Activated CD8-positive, alpha-beta memory T cell treated with anti-CD3 and anti-CD28 coated beads for 4 hours (primary cell): ENCODE measurements at places on chromosomes 4 and X.

DNA sequence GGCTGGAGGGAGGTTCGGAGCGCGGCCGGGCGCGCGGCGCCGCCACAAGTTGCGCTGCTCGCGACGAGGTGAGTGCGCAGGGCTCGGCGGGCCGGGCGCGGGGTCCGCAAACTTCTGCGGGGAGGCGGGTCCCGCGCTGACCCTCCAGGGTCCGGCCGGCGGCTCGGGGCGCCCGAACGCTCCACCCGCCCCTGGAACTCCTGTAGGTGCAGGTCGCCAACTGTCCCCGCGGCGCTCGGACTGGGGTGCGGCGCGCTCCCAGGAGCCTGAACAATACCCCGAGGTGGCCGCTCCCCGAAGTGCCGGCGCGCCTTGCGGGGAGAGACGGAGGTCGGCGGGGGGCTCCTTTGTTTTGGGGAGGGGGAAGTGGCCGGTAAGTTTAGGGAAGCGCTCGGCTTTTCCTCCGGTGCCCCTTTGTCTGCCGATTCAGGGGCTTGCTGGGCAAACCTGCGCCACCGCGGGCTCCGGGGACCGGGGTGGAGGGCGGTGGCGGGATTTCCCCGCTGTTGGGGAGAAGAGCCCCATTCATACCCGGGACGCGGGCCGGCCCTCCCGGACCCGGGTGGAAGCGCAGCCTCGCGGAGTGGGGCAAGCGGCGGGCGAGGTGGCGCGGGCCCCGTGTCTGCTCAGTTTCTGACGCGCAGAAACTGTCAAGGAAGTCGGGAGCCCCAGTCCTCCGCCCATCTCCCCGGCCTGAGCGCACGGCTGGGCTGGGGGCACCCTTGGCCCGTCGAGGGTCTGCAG, 694 bp downstream of the TBL1X start:
- no peak for DNase-seq

- no peak for DNase-seq
These were observed 1.7 kb downstream of the SLC9B2 start for GRCh38 chr4:103074744-103075434.

- no peak for DNase-seq
These were observed 1527.8 kb downstream of the STIM2 start for GRCh38 chr4:28388471-28388870.

- DNase-seq, result no peak
These were observed 31.4 kb upstream of the BBS12 start for GRCh38 chr4:122701061-122701460.

DNA sequence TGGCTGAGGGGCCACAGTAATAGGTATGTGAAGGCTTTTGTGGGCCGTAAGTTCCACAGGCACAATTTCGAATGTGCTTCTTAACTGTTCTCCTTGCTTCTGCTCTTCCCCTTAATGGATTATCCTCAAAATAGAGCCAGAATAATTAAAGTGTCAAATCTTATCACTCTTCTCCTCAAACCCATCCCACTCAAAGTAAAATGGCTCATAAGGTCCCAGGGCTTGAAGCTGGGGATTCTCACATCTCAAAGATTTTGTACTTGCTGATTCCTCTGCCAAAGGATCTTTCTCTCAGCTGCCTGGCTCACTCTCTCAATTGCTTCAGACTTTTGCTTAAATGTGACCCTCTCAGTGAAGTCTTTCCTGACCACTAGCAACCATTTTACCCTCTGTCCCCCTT, 16.6 kb downstream of the ADAMTS3 start:
- no peak for DNase-seq

- DNase-seq, result no peak
These were observed 329.2 kb downstream of the ARHGAP10 start for GRCh38 chr4:148061141-148061481.

- DNase-seq, result no peak
These were observed 33.9 kb upstream of the BMP2K start for GRCh38 chr4:78742300-78742699.

DNA sequence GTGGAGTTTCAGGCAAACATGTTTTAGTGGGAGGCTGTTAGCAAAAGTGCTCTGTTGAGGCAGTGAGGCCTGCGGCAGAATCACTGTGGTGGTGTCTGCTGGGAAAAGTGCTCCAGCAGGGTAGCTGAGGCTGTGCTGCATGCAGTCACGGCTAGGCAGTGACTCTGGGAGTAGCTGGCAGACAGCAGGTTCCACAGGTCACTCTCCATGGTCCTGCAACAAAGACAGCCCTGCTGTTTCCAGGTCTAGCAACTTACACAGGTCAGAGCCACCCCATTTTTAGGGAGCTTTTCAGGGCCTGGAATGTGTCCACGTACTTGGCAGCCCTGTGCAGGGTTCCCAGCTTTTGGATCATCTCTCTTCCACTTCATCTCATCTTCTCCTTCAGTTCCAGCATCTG, 184.3 kb downstream of the NAA11 start:
- no peak for DNase-seq

GRCh38 chr4:24650849-24651640, 66.7 kb upstream of the DHX15 start:
- DNase-seq, result no peak

GRCh38 chr4:189036906-189037305, 897.7 kb downstream of the TRIML1 start:
- no peak for DNase-seq

GRCh38 chr4:139951021-139951420, 203.0 kb downstream of the MAML3 start:
- DNase-seq, result no peak

DNA sequence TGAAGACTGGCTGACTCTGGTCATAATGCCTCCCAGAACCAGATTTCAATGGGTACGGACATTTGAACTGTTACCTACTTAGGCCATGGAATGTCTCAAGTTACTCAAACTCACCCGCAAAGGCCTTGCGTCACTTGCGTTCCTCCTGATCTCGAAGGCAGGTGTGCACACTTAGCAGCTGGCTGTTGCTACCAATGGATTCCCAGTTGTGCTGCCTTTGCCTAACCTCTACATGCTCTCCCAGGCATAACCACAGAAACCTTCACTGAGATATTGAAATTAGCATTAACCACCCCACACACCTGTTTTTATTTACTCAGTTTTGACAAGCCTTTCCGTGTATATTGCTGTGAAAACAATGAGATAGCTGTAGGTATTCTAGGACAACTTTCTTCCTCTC, 2.8 kb downstream of the ERVMER34-1 start:
- no peak for DNase-seq

- DNase-seq, result no peak
These were observed 380.5 kb downstream of the SH2D1A start for GRCh38 chrX:124726881-124727280.

- no peak for DNase-seq
These were observed 146.3 kb downstream of the OPHN1 start for GRCh38 chrX:68286980-68287379.

DNA sequence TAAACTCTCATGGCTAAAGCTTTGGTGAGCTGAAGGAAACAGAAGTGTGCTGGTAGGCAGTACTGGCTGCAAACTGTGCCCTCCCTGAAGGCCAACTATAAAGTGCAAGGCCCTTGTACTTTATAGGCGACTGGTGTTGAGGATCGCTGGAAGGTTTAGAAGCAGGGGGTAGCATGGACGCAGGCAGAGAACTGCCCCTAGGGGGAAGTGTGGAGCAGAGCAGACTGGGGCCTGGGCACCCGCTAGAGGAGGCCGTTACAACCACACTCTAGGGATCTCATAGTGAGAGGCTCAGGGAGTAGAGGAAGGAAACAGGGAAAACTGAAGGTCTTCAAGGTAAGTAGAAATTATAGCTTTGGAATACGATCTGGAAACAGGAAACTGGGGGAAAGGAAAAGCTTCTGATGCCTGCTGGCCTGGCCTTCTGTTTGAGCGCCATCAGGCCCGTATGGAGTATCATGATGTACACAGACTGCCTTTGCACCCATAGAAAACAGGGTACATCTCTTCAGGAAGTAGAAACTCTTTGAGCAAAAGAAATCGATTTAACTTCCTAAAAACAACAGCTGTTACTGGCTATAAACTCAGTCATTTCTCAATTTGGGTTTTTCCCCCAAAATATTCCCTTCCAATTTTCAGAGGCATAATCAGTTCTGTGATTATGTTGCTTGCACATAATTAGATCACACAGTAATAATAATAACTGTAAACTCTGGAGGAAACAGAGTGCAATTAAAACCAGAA, 23.9 kb upstream of the TMSB4X start:
- no peak for DNase-seq

DNA sequence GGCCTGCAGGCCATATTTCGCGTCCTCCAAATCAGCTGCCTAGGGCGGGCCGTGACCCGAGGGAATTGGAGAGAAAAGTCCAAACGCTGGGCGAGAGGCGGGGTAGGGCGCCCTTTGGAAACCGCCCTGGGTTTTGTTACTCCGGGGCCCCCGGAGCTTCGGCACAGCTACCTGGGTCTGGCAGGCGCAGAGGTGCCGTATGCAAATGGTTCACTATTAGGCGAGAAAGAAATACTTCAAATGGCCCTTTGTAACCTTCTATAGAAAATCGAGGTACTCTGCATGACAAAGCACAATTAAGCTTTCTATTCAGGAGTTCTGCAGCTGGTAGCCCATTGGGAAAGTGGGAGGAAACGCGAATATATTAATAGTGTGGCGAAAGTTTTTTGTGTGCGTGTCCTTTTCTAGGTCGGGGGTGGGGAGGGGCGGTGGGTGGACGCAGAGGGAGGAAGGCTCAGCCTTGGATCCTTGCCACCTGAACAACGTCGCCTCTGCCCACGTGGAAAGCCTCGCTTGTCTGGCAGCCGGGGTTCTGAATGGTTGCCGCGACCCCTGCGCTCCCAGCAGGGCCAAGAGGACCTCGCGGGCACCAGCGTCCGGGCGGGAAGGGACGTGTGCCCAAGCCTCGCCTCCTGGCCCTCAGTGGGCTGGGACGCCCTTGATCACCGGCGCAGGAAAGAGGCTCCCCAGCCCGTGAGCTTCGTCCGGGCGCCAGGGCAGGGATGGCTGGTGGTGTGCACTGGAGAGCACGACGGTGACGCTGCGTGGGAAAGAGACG, 9.5 kb downstream of the GSX2 start:
- no peak for DNase-seq

GRCh38 chr4:170025523-170026252, 507 bp downstream of the MFAP3L start:
- DNase-seq, result no peak

GRCh38 chr4:3433138-3433869, 8.5 kb upstream of the HGFAC start:
- DNase-seq, result no peak

GRCh38 chrX:119201570-119201969, 34.5 kb upstream of the PGRMC1 start:
- DNase-seq, result no peak

GRCh38 chr4:16598597-16599206, 299.7 kb downstream of the LDB2 start:
- DNase-seq, result no peak

DNA sequence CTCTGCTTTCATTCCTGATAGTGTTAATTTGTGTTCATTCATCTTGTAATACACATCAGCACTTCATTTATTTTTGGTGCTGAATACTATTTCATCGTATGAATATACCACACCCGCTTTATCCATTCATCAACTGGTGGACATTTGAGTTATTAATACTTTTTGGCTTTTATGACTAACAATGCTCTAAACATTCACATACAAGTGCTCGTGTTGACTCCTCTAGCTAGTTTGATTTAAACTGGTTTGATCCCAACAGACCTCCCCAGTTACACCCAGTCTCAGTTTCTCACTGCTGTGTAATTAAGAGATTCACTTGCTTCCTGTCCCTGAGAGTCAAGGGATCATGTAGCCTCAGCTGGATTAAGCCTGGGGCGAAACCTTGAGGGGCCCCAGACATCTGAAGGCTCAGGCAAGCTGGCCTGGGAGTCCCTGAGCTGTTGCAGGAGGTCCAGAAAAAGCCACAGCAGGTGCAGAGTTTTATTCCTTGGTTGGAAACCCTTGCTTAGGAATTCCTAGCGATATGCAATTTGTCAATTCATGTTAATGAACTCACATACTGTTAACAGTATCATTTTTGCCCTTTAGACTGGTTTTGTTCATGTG, 52.8 kb upstream of the CLDN24 start:
- DNase-seq, result no peak
